ENCODE measurements at places on chromosomes 7 and 10. TPM values are rescaled to one million over a fixed set of nuclear protein-coding genes. Genes with fewer than 3 reads are reported as not detected.

DNA sequence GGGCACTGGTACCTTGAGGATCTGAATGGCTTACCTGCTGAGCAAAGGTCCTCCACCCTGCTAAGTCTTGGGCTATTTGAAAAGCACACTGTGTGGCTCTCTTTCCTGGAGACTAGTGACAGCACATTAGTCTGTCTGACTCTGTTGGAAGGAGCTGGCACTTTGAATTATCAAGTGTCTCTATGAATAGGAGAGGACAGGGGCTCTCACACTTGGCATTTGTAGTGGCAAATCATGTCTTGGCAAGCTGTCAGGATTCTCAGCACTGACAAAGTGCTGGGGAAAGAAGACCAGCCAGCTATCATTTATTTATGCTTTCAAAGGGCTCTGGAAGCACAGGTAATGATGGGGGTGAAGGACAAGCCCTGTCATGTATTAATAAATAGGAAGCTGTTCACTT, 62.8 kb downstream of the MTPN start:
- DNase-seq, result no peak

DNA sequence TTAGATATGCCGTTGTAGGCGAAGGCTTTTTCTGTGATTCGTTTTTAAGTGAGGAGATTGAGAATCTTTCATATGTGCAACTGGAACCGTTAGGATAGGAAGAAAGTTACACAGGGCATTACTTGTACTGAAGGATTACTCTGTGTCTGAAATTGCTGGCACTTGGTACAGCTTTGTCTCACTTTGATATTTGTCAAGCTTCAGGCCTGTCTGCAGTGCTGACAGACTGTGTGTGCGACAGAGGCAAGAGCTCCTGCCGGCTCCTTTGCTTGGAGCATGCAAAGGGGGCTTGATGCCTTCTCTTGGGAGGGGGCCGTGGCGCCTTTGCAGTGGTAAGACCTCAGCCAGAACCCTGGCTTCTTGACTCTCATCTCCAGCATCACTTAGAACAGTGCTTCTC, 45.8 kb downstream of the CCNY start:
- DNase-seq, result no peak

GRCh38 chr10:71379118-71379766, 17.5 kb upstream of the CDH23 start:
- DNase-seq, result no peak

Gene ELOVL3
- total RNA-seq, result not detected

Gene ITIH5
- not detected for total RNA-seq

DNA sequence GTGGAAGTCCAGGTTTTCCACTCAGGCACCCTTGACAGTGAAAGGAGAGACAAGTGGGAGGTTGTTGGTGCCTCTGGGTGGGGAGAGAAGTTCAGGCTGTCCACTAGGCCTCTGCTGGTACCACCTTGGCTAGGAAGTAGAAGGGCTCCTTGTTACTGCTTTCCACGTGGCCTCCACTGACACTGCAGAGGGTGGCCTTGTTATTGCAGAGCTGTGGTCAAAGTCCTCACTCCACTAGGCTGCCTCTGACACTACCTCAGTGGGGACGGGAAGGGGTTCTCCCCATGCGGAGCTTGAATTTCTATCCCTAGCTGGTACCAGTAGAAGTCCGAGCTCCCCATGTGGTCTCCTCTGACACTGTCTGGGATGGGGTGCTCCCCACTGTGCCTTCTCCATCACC, 14.9 kb upstream of the STOX1 start:
- no peak for DNase-seq

Gene AKR1C3
- 4.3 TPM for total RNA-seq

GRCh38 chr10:132113206-132113605, 47.5 kb downstream of the JAKMIP3 start:
- DNase-seq, result no peak

Measured in Daoy (cell line).